Inflammatory macrophage treated with lipopolysaccharide for 4 hours (primary cell): ENCODE measurements at places on chromosomes 1 and 21.

DNA sequence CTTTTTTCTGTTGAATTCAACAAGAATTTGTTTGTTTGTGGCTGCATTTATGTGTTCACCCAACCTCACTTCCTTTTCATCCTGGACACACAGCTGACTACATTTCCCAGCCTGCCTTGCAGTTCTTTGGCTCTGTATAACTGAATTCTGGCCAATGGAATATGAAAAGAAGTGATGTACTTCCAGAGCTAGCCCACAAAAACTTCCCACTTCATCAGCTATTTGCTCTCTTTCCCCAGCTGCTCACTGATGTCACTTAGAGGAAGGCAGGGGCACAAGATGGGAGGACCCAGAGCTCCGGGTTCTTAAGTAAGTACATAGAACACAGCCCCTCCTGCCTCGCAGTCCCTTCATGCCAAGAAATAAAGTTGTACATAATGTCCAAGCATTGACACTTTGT is 235.0 kb upstream of the FGGY start:
- peak; percentile 60 for DNase-seq

DNA sequence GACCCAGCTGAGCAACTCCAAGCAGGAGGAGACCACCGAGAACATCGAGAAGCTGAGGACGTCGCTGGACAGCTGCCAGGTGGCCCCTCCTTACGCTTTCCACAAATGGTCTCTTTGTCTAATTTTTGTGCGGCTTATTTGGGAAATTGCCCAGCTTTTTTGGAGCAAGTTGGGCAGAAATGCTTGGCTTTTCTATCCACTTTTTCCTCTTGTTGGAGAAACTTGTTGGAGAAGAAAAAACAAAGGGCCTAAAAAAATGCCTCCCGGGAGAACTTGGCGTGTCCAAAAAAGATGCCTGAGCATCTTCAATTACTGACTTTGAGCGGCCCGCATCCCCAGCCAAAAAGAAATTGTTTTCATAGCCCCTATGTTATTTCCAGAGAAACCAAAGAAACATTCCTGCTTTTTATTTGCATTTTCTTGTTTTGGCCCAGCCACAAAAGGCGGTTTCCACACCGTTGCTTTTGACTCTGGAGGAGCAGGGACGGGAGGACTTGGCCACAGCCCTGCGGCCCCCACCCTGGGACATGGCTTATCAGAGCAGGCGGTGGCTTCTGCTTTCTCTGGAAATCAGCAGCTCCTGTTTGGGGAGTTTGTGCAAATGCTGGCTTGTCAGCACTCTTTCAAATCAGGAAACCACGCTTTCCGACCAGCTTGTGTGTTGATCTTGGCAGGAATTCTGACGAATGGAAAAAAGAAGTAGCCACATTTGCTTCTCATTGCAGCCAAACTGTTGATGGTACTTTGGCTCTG is 81.2 kb upstream of the EFHD2 start:
- DNase-seq, result peak; percentile 52

- DNase-seq, result no peak
Measured at GRCh38 chr1:228058949-228059633, 23.4 kb upstream of the ARF1 start.

- peak; percentile 78 for DNase-seq
Measured at GRCh38 chr1:229230140-229230892, 40.6 kb upstream of the RAB4A start.

- no peak for DNase-seq
Measured at GRCh38 chr1:150575072-150575489, 4.3 kb downstream of the MCL1 start.

GRCh38 chr1:110380672-110381283 is 10.0 kb downstream of the SLC16A4 start:
- DNase-seq, result peak; percentile 84

DNA sequence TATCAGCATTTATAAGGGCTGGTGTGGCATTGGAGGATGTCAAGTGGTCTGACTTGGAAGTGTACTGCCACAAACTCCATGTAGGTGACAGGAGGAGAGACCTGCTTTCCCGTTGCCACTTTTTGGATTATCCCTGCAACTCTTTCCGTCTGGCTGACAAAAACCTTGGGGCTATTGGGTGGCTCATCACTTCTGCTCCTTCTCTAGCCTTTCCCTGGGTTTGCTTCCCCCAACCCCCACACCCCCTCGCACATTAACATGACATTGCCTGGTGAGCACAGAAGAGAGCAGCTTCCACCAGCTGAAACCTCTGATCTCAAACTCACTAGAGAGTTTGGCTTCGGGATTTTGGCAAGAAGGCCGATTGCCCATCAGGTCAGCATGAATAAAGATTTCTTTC is 39.2 kb downstream of the PROX1 start:
- DNase-seq, result no peak

- peak; percentile 55 for DNase-seq
Measured at GRCh38 chr1:25797939-25798338, 2.1 kb upstream of the SELENON start.

DNA sequence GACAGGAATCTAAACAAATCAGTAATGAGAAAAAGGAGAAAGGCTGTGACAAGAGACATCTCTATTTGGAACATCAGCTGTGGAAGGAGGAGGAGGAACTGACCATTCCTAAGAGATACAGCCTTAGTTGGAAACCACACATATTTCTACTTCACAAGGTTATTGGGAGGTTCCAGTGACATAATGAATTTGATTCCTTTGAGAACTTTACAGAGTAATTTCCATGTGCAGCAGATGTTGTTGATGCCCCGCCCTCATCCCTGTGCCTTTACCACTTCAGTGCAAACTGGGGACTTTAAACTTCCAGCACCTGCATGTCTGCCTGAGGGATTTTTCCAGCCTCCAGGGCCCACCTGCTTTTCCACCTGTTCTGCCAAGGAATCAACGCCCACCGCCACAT is 9.3 kb upstream of the ST6GALNAC5 start:
- no peak for DNase-seq

GRCh38 chr1:67324068-67324467 is 16.4 kb downstream of the IL12RB2 start:
- no peak for DNase-seq

GRCh38 chr1:197859024-197859423 is 43.4 kb upstream of the C1orf53 start:
- DNase-seq, result no peak

DNA sequence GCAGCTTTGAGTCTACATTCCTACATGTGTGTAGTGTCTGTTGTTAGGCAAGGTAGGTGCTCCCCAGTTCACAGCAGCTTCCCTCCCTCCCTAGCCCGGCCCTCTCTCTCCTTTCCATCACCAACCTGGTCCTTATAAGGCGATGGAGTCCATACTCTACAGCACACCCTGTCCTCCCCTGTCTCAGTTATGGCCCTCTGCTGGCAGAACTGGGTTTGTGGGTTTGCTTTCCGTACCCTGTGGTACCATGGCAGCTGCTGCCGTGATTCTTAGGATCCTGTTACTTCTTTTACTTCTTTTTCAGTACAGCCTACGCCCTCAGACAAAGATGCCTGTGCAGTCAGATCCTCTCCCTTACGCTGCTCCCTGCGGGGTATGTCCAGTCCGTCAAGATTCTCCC is 31.7 kb downstream of the AK5 start:
- peak; percentile 30 for DNase-seq

GRCh38 chr1:39048745-39049370 is 22.7 kb downstream of the NDUFS5 start:
- no peak for DNase-seq

DNA sequence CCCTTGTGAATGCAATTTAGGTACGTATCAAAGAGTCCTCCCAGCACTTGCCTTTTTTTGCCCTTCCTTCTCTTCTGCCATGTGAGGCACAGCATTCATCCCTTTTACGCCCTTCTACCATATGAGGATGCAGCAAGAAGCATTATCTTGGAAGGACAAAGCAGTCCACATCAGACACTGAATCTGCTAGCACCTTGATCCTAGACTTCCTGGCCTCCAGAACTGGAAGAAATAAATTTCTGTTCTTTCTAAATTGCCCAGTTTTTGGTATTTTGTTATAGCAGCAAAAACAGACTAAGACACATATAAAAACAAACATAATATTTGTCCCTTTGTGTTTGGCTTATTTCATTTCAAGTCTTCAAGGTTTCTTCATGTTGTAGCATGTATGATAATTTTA is 20.1 kb downstream of the EPS15 start:
- DNase-seq, result no peak

DNA sequence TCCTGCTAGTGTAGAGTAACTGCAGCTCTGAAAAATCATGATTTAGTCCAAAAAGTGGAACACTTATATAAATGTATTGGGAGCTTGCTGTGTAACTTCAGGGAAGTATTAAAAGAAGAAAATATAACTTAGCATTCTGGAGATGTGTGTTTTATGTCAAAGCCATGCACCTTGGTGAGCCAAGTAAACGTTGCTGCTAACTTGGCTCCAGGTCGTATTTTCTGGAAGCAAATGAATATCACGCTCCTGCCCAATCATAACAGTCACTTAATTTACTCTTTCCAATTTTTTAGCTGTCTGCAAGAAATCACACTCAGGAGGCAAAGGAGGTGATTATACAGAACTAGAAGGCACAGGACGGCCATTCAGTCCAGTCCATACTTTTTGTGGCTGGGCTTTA is 61.1 kb downstream of the DOP1B start:
- no peak for DNase-seq

DNA sequence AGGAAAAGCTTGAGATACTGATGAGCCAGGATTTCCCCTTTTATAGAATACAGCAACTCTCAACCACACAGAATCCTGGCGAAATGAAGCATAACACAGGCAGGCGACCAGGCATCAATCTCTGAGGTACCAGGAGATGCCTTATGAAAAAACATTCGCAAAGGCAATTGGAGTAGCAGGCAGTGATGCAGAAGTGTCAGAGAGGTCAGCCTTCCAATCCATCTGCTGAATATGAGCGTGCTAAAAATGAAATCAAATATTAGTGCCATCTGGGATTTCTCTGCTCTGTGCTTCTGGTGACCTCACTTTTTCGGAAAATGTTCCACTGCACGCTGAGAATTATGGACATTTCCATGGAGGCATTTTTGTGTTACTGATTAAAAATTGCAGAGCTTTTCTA is 258.8 kb downstream of the VAV3 start:
- DNase-seq, result no peak

DNA sequence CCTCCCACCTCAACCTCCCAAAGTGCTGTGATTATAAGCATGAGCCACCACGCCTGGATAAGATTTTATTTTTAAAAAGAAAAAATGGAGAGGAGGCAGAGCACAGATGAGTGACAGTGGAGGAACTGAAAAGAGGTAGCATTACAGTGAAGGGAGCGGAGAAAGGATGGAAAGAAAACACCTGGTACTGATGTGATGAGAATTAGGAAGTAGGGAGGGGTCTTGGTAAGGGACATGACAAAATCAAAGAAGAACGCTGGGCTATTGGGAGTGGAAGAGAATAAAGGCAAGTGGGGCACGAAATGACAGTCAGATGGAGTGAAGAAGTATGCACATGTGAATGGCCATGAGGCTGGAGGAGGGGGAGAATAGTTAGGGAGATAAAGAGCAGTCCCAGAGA is 2.3 kb downstream of the FCRLA start:
- no peak for DNase-seq

DNA sequence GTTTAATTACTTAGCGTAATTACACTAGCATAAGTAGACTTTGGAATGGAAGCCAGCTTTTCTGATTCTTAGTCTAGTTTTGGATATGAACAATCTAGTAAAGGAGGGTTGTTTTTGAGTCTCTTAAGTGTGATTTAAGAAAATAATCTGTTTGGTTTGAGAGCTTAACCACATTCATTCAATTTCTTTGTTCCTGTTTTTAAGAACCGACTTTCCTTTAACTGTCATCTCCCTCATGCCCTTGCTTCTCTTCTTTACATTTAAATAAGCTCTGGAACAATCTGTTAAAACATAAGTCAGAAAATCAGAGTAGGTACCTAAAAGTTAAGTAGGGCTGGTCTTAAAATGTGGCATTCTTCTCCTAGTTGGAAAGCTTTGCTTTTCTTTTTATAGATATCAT is 27.7 kb downstream of the CDC42 start:
- DNase-seq, result no peak

GRCh38 chr21:34202553-34203372 is 129.4 kb downstream of the MRPS6 start:
- peak; percentile 54 for DNase-seq

GRCh38 chr1:22915816-22916470 is 56.7 kb downstream of the LACTBL1 start:
- DNase-seq, result no peak

DNA sequence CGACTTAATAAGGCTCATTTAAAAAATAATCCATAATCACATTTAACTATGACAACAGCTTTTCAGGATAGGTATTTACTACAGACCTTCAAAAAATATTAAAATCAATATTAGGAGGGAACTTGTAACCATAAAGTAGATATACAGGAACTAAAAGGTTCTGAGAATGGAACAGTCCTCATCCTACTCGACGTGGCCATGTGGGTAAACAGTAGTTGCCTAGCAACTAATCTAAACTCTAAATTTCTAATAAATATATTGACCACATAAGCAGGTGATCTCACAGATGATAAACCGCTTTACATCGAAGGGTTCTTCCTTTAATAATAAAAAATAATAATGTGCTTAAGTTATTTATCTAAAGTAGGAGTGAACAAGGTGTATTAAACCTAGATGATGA is 7.9 kb downstream of the AKT3 start:
- DNase-seq, result peak; percentile 42

DNA sequence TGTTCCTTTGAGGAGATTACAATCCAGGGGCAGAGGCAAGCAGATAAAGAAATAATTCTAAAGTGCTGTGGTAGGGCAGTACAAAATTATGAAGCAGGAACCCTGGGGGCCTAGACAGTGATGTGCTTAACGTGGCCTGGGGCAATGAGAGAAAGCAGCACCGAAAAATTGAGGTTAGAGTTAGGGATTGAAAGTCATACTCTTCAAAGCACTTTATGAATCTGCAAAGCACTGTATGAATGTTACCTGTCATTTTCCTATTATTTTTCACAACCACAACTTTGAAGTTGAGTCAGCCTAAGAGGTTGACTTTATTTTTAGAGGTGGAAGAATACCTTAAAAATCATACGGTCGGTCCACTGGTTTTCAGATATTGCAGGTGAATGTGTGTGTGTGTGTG is 183.4 kb upstream of the NFIA start:
- DNase-seq, result no peak

DNA sequence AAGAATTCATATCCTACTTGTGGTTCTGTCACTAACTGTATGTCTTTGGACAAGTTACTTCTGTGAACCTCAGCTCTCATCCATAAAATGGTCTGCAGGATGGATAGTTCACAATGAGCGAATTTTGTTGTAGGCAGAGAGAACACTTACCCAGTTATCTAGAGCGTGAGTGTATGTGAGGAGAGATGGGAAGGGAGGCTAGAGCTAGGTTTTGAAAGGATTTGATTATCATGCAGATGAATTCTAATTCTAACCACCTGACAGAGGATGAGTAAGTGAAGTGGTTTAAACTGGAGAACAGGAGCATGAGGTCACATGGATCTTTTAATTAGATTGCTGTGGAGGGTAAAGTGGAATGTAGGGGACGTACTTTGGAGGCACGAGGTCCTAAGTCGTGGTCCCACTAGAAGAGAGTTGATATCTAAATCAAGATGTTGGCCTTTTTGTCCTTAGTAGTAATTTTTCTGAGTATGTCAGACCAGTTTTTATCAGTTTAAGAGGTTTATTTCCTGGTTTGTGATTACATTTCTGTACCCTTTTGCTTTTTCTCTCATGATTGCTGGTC is 5.0 kb downstream of the SUCO start:
- no peak for DNase-seq
